ENCODE measurements at places on chromosomes 4 and X.

GRCh38 chr4:96652158-96652557 is 812.3 kb downstream of the PDHA2 start:
- no peak for DNase-seq

- DNase-seq = no peak
Measured at GRCh38 chr4:185096032-185096653, 46.9 kb upstream of the SLC25A4 start.

GRCh38 chrX:82556588-82556987 is 951.5 kb upstream of the POU3F4 start:
- no peak for DNase-seq

DNA sequence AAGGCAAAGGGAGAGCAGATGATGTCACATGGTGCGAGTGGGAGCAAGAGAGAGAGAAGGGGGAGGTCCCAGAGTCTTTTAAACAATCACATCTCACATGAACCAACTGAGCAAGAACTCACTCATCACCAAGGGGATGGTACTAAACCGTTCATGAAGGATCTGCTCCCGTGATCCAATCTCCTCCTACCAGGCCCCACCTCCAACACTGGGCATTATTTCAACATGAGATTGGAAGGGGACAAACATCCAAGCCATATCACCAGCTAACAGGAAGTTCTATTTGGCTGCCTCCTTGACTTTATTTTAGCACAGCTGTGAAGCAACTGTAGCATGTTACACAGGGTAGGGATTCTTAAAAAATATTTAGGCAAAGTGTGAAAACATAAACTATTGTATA is 102.5 kb downstream of the DDIT4L start:
- DNase-seq = no peak

DNA sequence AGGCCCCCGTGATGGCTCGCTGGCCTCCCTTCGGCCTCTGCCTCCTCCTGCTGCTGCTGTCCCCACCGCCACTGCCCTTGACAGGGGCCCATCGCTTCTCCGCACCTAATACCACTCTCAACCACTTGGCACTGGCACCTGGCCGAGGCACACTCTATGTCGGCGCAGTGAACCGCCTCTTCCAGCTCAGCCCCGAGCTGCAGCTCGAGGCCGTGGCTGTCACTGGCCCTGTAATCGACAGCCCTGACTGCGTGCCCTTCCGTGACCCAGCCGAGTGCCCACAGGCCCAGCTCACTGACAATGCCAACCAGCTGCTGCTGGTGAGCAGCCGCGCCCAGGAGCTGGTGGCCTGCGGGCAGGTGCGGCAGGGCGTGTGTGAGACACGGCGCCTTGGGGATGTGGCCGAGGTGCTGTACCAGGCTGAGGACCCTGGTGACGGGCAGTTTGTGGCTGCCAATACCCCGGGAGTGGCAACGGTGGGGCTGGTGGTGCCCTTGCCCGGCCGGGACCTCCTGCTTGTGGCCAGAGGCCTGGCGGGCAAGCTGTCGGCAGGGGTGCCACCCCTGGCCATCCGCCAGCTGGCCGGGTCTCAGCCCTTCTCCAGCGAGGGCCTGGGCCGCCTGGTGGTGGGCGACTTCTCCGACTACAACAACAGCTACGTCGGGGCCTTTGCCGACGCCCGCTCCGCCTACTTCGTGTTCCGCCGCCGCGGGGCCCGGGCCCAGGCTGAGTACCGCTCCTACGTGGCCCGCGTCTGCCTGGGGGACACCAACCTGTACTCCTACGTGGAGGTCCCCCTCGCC is 3.0 kb downstream of the PLXNB3 start:
- DNase-seq = no peak

GRCh38 chr4:36363024-36363423 is 81.6 kb downstream of the DTHD1 start:
- DNase-seq = no peak

- no peak for DNase-seq
Measured at GRCh38 chr4:101419336-101420135, 72.2 kb upstream of the PPP3CA start.

- peak; percentile 11 for DNase-seq
Measured at GRCh38 chrX:86047174-86047935, at the start of gene CHM. TSS of gene CHM (minus strand) at chrX:86047558. CDS start at chrX:86047532, 26 bp downstream.

DNA sequence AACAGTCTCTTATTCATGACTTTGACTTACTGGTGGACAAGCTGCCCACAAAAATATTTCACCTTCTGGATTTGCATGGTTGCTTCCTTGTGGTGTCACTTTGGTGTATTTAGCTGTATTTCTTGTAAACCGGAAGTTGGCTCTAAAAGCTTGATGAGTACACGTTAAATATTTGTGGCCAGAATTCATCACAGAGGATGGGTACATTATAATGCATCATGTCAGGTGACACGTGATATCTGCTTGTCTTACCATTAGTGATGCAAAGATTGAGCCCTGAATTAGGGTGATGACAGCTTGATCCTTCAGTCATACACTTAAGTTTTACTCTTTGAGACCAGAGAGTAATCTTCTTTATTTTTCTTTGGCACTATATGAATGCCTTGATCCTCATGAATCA is 188.3 kb upstream of the RPS6KA3 start:
- DNase-seq = no peak

DNA sequence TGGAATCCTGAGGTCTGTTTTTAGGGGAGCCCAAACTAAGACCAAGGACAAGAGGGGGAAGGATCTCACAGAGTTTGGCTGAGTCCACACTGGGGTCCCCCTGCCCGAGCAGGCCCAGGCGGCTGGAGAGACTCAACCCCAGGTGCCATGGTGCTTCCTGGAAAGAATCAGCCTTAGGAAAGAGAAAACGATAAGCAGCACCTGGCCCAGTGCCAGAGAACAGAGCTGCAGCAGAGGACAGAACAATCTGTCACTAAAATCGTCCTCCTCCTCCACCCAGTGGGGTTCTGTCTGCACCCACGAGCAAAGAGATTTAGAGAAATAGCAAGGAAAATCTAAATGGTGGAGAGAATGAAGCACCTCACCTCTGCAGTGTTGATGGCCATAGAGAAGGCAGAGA is 470.5 kb downstream of the BCOR start:
- DNase-seq = no peak

GRCh38 chr4:796206-796605 is 29.7 kb downstream of the CPLX1 start:
- DNase-seq = no peak

GRCh38 chrX:85619962-85620361 is 240.5 kb upstream of the POF1B start:
- DNase-seq = no peak

DNA sequence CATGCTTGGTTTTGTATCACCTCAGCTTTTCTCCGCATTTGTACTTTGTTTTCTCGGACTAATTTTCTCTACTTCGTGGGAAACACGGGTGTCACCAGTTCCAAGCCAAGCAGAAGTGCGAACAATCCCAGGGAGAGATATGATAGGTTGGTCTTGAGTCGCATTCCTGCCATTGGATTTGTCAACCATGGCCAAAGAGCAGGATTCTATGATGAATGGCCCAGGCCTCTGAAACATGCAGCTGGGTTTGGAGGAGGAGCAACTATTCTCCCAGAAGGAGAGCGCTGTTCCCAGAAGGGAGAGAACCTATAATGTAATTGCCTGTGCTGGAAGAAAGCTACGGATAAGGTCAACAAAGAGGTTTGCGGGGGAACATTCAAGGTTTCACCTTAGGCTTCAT is 10.3 kb upstream of the FGFBP1 start:
- no peak for DNase-seq

GRCh38 chrX:82627568-82627967 is 880.5 kb upstream of the POU3F4 start:
- no peak for DNase-seq

DNA sequence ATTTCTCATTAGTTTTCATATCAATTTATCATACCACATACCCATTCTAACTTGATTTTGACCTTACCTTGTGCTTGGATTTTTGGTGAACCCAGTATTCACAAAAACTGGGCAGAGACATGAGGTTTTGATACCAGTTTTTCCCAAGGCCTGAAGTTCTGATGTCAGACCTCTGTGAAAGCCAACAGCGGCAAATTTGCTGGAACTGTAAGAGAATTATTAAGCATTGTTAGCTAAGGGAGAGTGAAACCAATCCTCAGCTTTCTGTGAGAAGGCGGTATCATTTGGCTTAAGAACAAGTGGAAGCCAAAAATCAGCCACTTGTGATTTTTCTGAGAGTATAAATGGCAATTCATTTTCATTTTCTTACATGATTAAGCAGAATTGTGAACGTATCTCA is 8.9 kb downstream of the HSD17B13 start:
- DNase-seq = no peak

DNA sequence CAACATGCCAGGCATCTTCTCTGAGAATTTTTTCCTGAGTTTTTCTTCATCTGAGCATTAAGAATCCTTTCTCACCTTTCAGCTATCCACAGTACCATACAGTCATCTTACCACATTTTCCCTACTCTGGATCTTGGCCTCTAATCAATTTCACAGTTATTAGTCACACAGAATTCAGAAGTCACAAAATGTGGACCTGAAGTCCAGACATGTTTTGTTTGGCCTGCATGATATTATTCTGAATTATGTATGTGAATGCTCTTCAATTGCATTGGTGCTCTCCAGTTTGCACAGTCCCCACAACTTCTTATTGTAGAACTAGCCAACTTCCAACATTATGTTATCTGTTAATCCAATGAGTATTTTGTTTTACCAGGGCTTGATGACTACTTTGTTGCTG is 102.3 kb upstream of the GRIA3 start:
- DNase-seq = no peak

DNA sequence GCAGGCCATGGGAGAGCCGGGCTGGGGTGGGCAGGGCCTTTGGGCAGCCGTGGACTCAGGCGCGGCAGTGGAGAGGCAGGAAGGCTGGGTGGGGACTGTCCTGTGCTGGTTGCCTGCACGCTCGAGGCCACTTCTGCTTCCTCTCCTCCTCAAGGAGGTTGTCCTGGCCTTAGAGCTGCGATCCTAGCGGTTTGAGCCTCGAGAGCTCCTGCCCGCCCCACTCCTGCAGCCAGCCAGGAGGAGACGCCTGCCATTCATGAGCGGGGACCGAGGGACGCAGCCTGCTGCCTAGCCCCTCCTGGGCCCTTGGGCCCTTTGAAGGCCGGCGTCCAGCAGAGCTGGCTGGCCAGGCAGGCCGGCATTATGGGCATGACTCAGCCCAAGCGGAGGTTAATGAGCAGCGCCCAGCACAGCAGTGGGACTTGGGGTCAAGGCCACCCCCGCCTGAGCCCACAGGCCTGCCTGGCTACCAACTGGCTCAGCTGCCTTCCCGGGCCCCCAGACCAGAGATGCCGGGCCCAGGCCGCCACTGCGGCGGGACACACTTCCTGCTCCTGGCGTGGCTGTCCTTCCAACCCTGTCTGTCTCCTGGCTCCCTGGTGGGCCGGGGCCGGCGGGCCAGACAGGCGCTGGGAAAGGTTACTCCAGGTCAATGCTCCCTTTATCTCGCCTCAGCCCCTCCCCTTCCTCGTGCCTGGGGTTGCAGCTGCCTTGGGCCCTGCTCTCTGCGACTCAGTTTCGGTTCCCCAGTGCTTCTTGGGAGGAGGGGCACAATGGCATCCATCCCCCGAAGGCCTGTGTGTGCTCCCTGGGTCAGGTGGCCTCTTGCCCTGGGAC is 1.8 kb downstream of the ABCD1 start:
- no peak for DNase-seq

DNA sequence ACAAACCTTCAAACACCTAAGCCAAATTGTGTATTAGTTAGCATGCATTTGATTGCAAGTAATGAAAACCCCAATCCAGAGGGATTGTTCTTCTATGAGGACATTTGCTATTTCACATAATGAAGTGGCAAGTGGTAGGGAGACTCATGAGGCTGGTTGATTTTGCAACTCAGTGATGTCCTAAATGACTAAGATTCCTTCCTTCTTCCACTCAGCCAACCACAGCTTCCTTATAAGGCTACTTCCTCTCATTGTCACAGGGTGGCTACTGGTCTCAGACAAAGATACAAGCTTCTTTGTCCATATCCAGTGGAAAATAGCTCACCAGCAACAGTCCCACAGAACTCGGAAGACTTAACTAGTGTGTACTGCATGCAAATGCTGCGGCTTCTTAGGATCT is 5.3 kb upstream of the OTC start:
- DNase-seq = no peak

- no peak for DNase-seq
Measured at GRCh38 chr4:17260166-17260907, 251.6 kb downstream of the QDPR start.

GRCh38 chrX:97401154-97401553 is 517.4 kb downstream of the RPA4 start:
- DNase-seq = no peak

DNA sequence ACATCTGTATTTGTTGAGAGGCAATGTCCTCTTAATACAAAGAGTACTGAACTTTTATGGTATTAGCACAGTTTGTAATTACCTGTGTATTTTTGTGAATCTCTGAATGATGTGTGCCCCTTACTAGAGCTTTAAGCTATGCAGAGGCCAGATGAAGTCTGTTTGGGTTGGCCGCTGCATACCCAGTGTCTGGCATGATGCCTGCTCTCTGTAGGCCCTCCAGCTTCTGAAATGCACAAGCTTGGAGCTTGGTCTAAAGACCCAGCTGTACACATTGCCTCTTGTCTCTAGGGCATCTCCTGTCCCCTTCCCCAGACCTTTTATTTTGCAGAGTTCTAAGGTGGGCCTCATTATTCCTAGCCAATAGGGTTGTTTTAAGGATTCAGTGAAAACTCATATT is 68.6 kb downstream of the CDS1 start:
- no peak for DNase-seq

DNA sequence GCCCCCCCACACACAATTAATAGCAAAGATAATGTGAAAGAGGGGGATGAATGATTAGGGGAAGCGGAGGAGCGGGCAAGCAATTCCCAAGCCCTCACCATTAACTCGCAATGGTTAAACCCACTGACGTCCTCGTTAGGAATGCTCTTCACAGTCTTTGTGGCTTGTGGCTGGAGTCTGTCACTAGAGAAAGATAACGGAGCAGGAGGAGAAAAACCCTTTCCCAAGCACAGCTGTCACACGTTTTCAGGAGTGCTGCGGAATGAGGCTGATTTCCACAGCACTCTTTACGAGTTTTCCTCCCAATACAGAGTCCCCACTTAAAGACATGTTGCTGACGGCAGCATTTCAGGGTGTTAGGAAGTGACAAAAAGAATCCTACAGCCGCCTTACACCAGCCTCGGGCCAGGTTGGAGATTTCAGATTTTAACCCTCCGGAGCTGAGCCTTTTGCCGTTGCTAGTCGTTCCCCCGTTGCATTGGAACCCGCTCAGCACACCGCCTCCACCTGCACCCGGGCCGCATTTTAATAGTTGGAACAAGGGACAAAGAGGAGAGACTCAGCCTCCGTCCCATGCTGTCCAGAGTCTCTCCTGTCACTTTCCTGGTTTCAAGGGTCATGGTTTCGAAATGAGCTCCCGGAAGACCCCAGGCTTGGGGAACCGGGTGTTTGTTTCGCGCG is 92.2 kb downstream of the GEMIN8 start:
- no peak for DNase-seq

- no peak for DNase-seq
Measured at GRCh38 chrX:22526339-22526738, 253.6 kb downstream of the CBLL2 start.

DNA sequence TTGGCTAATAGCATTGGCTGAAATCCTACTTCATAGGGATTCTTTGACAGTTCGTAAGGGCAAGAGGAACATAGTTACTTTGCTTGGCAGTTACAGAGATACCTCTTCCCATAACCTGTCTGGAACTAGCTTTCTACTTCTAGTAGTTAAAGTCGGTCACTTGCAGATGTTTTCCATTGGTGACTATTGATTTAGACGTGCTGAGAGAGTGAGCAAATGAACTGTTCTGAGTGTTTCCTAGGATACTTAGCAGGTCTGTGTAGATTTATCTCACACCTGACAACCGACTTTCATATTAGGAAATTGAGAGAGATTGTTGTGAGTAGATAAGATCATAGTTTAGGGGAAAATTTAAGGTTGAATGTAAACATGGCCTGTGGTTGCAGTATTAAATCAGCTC is 116.8 kb downstream of the TSPAN7 start:
- DNase-seq = no peak

GRCh38 chr4:151174784-151175183 is 75.4 kb downstream of the RPS3A start:
- no peak for DNase-seq

Data from stimulated activated CD4-positive, alpha-beta T cell treated with anti-CD3 and anti-CD28 coated beads, Interleukin-1b, Interleukin-23, amount 100 ng/mL, for 1 hour (primary cell).